Jurkat, Clone E6-1 (cell line): ENCODE measurements at places on chromosomes 3 and 15.

GRCh38 chr15:66864871-66865281 is 162.8 kb downstream of the SMAD6 start:
- DNase-seq = no peak

DNA sequence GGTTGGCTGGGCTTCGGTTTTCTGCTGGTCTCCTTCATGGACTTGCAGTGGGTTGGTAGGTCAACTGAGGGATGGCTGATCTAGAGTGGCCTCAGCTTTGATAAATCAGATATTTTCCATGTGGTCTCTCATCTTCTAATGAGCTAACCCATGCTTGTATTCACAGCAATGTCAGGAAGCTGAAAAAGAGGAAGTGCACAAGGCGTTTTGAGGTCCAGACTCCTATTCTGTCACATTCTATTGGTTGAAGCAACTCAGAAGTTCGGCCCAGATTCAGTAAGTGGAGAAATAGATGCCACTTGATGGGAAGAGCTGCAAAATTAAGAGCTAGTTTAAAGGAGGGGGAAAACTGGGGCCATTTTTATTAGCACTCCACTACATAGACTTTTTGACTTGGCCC is 361.2 kb downstream of the DIPK2A start:
- DNase-seq = no peak

- DNase-seq = no peak
These were observed 119.3 kb upstream of the SLC7A14 start for GRCh38 chr3:170705131-170705530.

GRCh38 chr3:14823393-14823792 is 4.6 kb downstream of the FGD5 start:
- DNase-seq = no peak

DNA sequence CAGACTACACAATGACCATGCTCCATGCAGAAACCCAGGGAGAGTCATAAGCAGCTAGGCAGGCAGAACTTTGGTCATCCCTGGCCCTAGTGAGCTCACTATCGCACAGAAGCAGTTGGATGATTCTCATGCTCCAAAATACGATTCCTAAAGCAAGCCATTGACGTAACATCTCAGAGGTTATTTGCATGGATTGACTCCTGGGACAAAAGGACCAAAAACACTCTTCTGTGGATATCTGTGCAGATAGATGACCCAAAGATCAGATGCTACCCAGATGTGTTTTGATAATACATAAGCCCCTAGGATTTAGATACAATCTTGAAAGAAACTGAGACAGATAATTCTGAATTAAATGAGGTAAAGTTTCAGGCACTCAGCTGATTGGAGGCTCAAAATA is 33.4 kb upstream of the STT3B start:
- DNase-seq = no peak

- no peak for DNase-seq
These were observed 3.9 kb downstream of the SCN5A start for GRCh38 chr3:38645601-38646000.

DNA sequence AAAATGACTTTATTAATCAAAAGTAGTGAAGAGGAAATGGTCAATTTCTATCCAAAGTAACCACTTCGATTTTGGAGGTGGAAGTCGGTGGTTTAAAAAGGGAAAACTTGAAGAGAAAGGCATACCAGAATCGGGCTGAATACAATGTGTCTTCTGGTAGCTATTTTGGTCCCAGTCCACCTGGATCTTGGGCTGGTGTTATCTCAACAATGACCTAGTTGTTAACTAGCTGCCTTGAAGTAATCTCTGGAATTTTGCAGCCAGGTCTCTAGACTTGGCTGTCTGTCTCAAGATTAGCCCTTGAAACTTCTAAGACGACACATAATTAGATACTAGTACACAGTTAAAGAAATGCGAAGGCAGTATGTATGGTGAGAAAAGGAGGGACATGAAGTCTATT is 409.8 kb downstream of the GRM7 start:
- no peak for DNase-seq

DNA sequence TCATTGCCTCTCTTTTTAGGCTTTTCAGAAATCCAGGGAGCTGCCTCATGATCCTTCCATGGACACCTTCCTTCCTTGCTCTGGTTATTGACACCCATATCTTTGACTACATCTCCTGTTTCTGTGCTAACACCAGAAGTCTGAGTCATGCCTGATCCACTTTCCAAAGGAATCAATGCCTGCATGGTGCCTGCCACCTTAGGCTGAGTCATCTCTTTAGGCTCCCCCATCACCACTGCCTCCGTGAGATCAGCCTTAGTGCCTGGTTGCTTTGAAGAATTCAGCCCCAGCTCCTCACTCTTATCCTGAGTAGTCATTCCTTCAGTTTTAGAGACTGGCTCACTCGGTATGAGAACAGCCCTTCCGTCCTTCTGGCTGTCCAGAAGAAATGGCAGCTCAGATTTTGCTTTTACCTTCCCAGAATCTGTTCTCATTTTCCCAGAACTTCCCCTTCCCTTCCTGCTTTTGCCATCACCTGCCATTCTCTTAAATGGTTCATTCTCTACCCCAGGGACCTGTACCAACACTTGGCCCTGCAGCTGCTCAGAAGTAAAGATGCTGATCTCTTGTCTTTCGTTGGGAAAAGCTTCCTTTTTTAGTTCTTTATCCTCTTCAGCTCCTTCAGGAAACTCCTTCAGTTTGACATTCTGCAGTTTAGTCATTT is 105.3 kb downstream of the MAP4 start:
- no peak for DNase-seq

DNA sequence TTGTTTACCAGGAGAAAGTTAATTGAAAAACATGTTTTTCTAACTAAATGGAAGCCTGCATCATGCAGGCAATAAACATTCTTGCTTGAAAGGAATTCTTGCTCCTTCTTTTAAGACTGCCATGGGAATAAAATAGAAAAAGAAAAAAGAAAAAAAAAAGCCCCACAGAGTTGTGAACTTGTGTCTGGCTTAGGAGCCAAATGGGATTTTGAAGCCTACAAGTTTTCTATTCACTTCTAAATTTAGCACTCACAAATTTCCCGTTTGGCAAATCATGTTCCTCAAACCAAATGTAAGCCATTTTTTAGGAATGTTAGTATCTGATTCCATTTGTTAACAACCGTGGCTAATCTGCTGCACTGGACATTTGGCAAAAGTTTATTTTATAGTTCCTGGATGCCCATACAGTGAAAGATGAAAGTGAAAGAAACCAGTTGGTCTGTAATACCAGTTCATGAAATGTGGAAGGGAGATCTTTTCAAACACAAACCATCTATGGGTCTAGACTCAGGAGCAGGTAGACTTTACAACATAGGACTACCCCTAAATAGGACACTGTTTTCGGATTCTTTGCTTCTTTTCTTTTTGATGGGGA is 133.8 kb upstream of the GMNC start:
- no peak for DNase-seq

DNA sequence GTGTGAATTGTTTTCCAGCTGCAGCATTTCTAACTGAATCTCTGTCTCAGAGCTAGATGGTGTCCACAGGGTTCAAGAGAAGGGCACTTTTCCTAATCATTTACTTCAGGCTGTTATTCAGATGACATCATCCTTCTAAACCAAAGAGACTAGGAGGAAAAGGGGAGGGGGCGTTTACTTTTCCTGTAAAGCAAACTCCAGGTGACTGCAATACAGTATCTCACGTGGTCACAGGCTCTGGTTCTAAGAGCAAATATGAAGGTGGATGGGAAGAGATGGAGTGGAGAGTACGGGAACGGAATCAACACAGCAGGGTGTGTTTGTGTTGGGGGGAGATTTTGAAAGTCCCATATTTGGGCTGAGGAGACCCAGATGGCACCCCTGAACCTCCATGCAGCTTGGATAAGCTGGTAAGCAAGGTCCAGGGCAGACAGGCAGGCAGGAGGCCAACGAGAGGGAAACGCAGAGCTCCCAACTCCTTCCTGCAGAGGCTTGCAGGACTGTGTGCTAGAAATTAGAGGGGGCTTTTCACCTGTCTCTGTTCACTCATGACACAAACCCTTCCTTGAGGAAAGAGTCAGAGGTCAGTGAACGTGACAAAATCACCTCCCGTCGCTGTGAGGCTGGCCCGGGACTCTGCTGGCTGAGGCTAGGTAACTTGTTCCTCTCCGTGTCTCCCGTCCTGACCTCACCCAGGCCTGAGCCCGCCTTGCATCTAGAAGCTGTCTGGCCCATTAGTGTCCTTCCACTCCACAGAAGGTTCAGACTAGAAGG is 151.2 kb downstream of the OPA1 start:
- DNase-seq = no peak

DNA sequence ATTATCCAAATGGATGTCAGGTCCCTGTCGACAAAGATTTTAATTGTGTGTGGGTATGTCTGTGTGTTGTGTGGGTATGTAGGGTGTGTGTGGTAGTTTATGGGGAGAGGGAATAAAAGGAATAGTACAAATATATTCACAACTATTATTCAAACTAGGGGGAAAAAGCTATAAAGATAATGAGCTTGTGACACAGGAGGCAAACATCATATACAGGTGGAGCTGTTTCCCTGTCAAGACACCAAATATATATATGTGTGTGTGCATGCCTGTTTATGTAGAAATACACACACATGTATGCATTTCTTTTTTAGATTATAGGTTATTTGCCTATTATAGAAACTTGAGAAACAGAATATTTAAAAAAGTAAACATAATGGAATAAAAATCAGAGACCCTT is 108.7 kb downstream of the CD47 start:
- DNase-seq = no peak

GRCh38 chr3:124919756-124920155 is 14.8 kb downstream of the MUC13 start:
- no peak for DNase-seq
